Activated CD4-positive, alpha-beta T cell treated with anti-CD3 and anti-CD28 coated beads, Interleukin-2, Interleukin-6, amounts not matched to agents 100 ng/mL and 50 ng/mL, durations not matched to agents 16 hours and 8 hours (primary cell): ENCODE measurements at places on chromosomes 13 and 19.
A peak's percentile ranks its signal among the peaks of the same experiment; 100 is the strongest.

DNA sequence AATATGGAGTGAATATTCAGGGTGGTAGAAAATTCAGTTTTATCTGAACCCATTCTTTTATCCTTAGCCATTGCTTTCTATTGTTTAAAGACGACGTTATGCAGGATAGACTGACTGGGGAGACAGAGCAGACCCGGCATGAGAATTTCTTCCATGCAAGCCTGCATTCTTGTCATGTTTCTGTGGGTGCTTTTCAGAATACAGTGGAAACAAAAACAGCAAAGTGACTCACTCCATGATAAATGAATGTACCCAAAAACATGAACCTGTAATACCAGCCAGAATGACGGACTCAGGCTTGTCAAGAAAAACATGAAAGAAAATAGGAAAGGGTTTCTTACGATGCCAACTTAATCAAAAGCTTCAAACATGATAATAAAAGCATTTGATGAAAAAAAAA lies 924.0 kb downstream of the EFNB2 start:
- no peak for DNase-seq

- DNase-seq: no peak
These were observed 37.3 kb upstream of the C13orf42 start for GRCh38 chr13:51148223-51148951.

DNA sequence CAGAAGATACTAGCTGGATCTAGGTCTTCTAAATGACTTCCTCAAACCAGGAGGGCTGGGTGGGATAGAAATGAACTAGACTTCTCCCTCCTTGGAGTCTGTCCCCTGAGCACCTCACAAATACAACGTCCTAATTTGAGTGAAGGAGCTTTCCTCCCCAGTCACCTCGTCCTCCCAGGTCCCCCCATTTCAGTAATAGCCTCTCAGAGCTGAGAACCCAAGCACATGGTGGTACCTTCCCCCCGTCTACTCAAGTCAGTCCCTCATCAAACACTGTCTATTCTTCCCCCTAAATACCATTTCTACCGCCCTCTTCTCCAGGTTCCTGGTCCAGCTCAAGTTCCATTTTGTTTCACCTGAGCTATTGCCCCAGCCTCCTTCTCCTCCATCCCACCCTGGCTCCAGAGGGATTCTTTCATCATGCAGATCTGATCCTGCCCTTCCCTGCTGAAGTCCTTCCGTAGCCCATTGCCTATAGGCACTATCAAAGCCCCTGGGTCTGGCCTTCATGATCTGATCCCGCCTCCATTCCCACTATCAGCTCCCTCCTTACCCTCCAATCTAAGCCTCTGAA lies 5.3 kb upstream of the PRKCG start:
- DNase-seq: no peak

- DNase-seq: no peak
These were observed 1.3 kb upstream of the KLF5 start for GRCh38 chr13:73057284-73058063.

GRCh38 chr19:1864480-1865171 lies 1.2 kb upstream of the KLF16 start:
- peak; percentile 77 for DNase-seq

- no peak for DNase-seq
These were observed 14.0 kb upstream of the TOMM40 start for GRCh38 chr19:44876930-44877535.

DNA sequence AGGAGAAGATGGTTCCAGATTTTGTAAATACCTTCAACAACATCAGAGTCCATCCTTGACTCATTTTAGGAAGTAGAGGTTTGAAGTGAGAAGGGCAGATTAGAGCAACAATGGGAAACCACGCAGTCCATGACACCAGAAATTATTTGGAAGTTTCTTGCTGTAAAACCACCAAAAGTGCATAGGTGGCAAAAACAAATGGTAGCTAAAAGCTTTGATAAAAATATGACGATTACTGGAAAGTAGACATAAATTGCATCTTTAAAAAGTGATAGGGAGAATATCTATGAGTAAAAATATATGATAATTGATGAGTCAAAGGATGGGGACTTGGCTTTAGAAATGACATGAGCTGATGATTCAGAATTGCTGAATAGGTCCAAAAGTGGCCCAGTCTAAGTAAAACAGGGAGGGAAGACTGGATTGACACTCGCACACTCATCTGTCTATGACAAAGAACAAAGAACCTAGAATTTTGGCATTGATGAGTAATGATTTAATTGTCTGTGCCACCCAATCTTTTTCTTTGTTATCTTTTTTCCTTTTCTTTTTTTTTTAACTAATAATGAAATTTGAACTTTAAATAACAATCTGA lies 472.2 kb downstream of the MYO16 start:
- peak; percentile 23 for DNase-seq

- DNase-seq: peak; percentile 21
These were observed 33.6 kb downstream of the GJA3 start for GRCh38 chr13:20127262-20127561.

- DNase-seq: no peak
These were observed 53.5 kb upstream of the ALOX5AP start for GRCh38 chr13:30681843-30682242.

DNA sequence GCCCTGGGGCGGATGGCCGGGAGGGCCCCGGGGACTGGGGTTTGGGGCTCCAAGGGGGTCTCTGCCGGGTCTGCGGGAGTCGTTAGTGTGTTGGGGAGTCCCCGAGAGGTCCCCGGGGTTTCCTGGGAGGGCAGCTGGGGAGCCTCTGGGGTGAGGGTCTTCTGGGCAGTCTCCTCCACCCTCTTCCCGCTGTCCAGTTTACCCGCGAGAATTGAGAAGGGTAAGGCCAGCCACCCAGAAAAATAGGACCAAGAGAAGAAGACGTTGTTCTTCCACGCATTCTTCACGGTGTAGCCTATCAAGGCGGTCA lies 1.0 kb upstream of the ETFB start:
- DNase-seq: no peak

GRCh38 chr13:76860706-76861105 lies 25.5 kb downstream of the KCTD12 start:
- no peak for DNase-seq
